ENCODE measurements at places on chromosomes 1 and 21.

- DNase-seq = no peak
Measured at GRCh38 chr1:119225265-119225664, 84.8 kb upstream of the WARS2 start.

DNA sequence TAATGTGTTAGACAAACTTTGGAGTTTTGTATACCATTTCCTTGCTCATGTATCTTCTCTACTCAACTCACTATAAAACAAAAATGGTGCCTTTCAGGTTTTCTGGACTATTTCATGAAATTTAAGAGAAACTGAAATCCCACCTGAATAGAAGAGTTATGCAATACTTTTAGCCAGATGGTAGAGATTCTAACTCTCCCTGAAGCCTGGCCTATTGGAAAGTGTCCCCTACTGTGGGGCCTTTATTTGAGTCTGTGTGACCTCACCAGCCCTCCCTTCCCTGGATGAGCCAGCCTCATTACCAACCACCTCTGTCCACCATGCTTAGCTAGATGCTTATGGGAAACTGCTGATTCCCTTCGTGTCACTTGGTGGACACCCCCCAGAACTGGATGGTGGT is 35.5 kb downstream of the TBX19 start:
- DNase-seq = no peak

DNA sequence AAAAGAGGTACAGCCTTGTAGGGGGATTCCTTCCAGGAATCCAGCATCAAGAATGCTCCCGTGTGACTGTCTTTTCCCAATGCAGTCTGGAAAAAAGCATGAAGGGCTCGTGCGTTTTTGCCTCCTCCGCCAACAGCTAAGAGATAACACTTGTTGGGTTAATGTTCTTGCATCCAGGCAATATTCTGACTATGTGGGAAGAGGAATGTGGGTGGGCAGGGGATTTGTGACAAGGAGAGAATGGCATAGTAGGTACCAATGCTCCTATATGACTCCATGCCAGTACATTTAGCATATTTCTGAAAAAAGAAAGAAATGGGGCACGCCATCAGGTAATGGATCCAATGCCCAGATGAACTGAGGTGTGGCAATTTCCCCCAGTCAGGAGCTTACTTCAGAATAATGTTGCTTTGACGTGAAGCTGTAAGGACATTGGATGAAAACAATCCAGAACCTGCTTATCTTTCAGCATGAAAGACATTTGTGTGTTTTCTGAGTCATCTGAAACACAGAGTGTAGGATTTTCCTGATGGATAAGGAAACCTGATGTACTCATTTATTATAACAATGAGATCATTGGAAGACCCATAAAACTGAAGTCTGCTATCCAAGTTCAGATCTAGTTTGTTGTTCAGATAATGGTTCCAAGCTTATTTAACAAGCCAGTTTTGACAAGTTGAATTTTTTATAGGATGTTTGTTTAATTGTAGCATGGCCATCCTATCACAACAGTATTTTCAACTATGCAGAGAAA is 105.5 kb downstream of the LYPLAL1 start:
- DNase-seq = no peak

DNA sequence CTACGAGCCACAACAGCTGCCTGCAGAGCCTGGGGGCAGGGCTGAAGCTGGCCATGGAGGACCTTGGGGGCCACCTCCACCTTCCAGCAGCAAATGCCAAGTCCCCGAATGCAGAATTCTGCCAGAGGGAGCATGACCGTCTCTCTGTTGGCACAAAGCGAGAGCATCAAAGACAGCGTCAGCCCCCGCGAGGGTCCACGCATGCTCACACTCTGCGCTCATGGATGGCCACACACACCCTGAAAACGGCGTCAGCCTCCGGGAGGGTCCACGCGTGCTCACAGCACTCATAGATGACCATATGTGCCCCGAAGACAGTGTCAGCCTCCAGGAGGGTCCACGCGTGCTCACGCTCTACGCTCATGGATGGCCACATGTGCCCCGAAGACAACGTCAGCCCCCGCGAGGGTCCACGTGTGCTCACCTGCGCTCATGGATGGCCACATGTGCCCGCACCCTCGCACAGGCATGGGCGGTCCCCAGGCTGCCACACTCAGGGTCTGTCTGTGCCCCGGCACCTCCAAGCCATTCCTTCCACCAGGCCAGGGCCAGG is 46.5 kb downstream of the MORN1 start:
- no peak for DNase-seq

GRCh38 chr1:77281491-77282186 is at the start of gene AK5:
Gene AK5 (plus strand): TSS chr1:77282019. CDS start chr1:77282314, 295 bp downstream.
- DNase-seq = peak; percentile 17

- no peak for DNase-seq
Measured at GRCh38 chr1:85473390-85473789, 8.4 kb upstream of the DDAH1 start.

- DNase-seq = no peak
Measured at GRCh38 chr1:180131510-180131909, 23.2 kb upstream of the QSOX1 start.

GRCh38 chr1:198030682-198031081 is 113.5 kb downstream of the LHX9 start:
- DNase-seq = no peak

GRCh38 chr1:230065571-230065970 is 1.5 kb upstream of the GALNT2 start:
- no peak for DNase-seq

DNA sequence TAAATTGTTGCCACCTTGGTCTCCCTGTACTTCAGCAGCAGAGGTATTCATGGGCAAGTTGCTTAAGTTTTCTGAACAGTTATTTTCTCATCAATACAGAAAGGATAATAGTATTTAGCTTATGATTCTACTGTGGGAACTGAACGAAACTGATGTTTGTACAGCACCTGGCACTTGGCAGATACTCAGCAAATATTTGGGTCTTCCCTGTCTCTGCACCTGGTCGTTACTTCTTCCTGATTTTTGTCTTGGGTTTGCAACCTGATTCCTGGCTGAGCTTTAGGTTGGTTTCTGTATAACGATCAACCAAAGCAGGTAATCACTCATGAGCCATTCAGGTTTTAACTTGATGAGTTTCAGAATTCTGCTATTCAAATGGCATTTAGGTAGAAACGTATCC is 490.6 kb downstream of the KIF26B start:
- no peak for DNase-seq

DNA sequence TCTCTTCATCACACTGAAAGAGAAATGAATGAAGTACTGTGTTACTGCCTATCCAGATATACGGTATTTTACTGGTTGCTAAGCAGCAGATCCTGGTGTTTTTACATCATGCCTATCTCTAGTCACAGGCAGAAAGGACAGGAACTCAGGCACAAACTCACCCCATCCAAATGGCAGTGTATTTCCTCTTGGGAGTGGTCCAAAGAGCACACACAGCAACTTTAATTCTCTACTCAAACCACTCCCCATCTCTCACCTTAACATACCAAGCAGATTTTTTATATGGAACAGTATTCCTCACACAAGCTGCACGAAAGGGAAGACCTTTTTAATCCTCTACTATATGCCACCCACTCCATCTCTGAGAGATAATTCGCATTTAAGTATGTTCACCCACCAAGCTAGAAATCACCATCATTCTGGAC is 27.3 kb downstream of the EIF4G3 start:
- DNase-seq = no peak

DNA sequence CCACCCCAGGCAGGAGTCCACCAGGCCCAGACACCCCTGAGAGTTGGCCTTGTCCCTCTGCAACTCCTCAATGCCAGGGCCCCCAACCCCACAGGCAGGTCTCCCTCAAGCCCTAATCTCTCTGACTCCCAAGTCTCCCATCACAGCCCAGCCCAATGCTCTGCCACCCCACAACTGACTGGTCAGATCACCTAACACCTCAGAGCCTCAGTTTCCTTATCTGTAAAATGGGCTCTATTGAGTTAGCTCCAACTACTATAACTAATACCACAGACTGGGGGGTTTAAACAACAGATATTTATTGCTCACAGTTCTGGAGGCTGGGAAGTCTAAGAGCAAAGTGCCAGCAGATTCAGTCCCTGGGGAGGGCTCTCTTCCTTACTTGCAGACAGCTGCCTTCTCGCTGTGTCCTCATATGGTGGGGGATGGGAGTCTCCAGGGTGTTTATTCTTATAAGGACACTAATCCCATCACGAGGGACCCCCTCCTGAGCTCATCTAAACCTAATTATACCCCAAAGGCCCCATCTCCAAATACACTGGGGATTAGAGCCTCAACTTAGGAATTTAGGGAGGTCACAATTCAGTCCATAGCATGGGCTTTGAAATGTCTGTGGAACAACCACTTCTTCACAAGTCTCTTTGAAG is 34.9 kb upstream of the ZC3H12A start:
- no peak for DNase-seq

GRCh38 chr1:204520834-204521709 is 4.9 kb downstream of the MDM4 start:
- no peak for DNase-seq

GRCh38 chr1:27632387-27633297 is 2.3 kb downstream of the FGR start:
- DNase-seq = no peak

- peak; percentile 64 for DNase-seq
Measured at GRCh38 chr1:15949453-15950245, 26.3 kb downstream of the ZBTB17 start.

DNA sequence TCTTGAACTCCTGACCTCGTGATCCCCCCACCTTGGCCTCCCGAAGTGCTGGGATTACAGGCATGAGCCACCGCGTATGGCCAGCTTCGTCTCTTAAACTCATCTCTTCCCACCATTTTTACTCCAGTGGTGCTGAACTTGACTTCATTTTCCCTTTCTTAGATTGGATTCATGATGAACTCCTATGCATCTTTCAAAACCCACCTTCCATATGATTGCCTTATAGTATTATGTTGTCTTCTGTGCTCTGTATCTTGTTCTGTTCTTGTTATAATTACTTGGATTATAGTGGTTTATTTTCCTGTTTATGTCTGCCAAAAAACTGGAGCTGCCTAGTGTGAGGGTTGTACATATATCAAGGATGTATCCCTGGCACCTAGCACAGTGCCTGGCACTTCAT is 110.8 kb upstream of the GADD45A start:
- DNase-seq = no peak

- DNase-seq = no peak
Measured at GRCh38 chr1:113660088-113660487, 99.2 kb downstream of the PHTF1 start.

DNA sequence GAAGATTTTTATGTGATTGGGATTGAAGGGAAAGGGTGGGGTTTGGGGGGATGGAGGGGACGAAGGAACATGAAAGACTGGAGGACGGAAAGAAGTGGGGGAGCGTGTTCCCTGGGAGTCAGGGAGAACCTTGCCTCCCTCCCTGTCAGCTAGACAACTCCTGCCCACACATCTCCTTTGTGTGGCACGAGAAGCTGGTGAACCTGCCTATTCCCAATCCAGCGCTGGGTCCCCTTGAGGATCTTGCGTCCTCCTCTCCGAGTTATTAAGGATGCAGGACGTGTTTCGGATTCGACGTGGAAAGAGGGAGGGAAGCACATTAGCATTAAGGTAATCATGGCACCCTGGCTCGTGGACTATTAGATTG is 1.4 kb downstream of the LRRC7 start:
- no peak for DNase-seq

GRCh38 chr1:94165843-94166242 is 44.9 kb upstream of the ABCA4 start:
- no peak for DNase-seq

DNA sequence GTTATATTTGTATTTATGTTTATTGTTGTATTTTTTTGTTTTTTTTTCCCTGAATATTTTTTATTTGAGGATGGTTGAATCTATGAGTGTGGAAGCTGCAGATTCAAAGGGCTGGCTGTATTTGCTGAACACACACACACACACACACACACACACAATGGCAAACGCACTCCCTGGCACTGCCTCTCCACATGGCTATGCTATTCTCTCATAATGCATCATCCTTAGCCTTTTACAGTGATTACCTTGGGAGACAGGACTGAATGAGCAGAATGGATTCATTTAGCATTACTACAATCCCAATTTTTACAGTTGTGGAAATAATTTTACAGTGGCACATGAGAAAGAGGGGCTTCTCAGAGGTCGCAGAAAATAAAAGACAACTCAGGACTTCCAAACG is 390.1 kb downstream of the PCP4 start:
- DNase-seq = no peak

- no peak for DNase-seq
Measured at GRCh38 chr1:235272851-235273250, 55.1 kb downstream of the ARID4B start.

- DNase-seq = no peak
Measured at GRCh38 chr1:180278194-180278515, 48.1 kb downstream of the LHX4 start.

Data from stimulated activated CD4-positive, alpha-beta T cell treated with anti-CD3 and anti-CD28 coated beads, Interleukin-1b, Interleukin-23, amount 100 ng/mL, for 24 hours (primary cell).